ENCODE measurements at places on chromosomes 3 and 15. TPM values are rescaled to one million over a fixed set of nuclear protein-coding genes. Genes with fewer than 3 reads are reported as not detected.
A peak's percentile ranks its signal among the peaks of the same experiment; 100 is the strongest.

DNA sequence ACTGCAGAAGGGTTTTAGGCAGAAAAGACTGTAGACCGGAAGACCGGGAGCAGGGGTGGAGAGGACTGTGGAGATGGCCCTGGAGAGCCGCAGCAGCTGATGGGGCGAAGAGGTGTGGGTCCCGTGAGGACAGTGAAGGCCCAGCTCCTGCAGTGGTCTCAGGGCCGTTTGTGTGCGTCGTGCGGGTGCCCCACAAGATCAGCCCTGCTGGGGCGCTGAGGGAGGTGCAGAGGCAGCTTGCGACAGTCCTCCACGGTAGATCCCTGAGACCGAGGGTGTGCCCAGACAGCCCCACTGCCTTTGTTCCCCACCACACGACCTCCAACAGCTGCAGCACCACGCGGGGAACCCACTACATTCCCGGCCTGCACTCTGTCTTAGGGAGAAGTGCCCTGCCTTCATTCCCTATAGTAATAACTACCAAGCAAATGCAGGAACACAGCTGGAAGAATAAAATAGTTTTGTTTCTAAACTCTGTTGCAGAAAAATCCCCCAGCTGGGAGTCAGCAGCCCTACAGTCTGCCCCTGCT lies 19.0 kb upstream of the CRABP1 start:
- no peak for DNase-seq

DNA sequence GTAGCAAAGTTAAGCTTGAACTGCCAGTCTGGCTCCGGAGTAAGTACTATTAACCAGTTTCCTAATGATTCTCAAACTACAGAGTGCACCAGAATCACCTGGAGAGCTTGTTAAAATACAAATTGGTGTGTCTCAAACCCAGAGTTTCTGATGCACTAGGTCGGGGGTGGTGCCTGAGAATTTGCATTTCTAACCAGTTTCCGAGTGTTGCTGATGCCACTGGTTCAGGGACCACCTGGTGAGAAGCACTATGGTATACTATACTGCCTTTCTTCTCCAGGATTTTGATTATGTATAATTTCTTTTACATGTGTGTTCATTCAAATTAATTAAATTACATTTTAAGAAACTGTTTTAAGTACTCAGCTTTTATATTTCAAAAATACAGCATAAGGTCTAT lies 48.8 kb upstream of the PLSCR5 start:
- DNase-seq, result no peak

GRCh38 chr3:101809178-101810021 lies 30.4 kb downstream of the NXPE3 start:
- DNase-seq, result no peak

- no peak for DNase-seq
Observed at GRCh38 chr3:31772272-31772671, 208.8 kb downstream of the OSBPL10 start.

DNA sequence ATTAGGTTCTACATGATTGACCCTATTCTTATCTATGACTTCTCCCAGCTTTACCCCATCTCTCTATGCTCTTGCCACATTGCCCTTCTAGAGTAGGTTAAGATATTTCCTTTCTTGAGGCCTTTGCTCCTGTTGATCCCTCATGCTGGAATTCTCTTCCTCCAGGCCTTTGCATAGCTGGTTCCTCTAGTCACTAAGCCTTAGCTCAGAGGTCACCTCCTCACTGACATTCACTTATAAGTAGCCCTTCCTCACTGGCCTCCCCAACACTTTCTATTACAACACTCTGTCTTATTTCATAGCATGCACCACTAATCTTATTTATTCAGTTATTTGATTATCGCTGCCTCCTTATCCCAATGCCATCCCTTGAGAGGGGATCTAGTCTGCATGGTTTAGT lies 228.4 kb upstream of the COL8A1 start:
- DNase-seq, result no peak

GRCh38 chr15:68208636-68209240 lies 3.6 kb upstream of the CALML4 start:
- DNase-seq, result peak; percentile 37

DNA sequence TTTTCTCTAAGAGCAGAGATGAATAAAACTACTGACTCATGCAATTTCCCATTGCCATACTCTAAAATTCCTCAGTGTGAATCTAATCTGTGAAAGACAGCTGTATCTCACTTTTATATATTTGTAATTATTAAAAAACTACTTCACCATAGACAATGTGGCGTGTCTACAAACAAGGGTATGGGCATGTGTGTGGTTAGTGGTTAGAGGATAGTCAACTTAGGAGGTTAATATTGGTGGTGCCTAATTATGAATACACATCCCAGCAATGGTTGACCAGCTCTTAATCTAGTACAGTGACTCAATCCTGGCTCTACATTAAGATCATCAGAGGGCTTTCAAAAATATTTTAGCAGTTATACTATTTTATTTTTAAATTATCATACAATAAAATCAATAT lies 94.5 kb downstream of the GOLIM4 start:
- DNase-seq, result no peak

DNA sequence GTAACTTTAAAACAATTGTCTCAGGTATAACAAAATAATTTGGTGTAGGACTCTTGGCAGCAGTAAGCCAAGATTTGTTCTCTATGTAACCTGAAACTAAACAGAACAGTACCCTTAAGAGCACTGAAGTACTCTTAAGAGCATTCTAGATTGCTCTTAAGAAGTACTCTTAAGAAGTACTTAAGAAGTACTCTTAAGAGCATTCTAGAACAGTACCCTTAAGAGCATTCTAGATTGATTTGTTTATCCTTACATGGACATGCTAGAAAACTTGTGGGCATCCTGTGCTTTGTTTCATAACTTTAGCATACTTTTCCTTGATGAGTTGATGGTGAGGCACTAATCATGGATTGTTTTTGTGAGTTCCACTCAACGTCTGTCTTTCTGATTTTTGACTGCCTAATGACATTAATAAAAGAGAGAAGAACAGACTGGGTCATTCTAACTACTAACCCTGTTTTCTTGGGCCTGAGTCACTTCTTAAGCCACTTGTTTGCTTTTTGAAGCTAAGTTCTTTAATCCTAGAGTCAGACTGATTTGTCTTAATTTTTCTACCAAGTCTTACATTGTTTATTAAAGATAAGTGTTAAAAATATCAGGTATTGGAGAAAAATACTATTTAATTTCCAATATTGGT lies 57.2 kb upstream of the UTS2B start:
- DNase-seq, result no peak

- DNase-seq, result no peak
Observed at GRCh38 chr15:43283526-43283925, 16.8 kb upstream of the TGM5 start.

- DNase-seq, result no peak
Observed at GRCh38 chr15:75031848-75032247, 8.5 kb downstream of the PPCDC start.

DNA sequence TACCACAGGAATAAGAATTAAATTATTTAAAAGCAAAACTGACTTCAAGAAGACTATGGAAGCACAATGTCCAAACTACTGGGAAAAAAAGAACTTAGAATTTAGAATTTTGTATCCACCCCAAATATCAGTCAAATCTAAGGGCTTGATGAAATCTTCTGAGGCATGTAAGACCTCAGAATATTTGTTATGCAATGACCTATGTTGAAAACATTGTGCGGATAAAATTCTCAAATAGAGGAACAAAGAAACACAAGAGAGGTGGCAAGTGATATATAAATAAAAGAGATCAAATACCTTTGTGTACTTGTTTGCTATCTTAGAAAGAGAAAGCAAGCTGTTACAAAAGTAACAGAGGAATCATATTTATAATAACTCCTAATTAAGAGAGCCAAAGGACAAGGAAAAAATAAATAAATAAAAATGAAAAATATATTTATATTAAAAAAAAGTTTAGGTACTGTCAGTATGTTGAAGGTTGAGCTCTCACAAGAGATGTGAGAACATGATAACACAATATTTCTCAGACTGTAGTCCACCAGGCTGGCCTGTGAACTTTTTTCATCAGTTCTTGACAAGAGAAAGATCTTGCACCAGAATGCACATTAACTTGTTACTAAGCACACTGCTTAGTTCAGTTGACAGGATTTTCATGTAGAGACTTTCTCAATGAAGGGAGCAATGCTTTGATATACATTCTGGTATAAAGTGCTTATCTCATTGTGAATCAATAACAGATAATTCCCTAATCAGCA lies 50.0 kb downstream of the CPA3 start:
- no peak for DNase-seq

- DNase-seq, result no peak
Observed at GRCh38 chr3:192487033-192487432, 240.3 kb downstream of the FGF12 start.

GRCh38 chr3:13123765-13124164 lies 50.5 kb upstream of the IQSEC1 start:
- peak; percentile 53 for DNase-seq

- no peak for DNase-seq
Observed at GRCh38 chr3:174931473-174932353, 72.6 kb downstream of the NAALADL2 start.

DNA sequence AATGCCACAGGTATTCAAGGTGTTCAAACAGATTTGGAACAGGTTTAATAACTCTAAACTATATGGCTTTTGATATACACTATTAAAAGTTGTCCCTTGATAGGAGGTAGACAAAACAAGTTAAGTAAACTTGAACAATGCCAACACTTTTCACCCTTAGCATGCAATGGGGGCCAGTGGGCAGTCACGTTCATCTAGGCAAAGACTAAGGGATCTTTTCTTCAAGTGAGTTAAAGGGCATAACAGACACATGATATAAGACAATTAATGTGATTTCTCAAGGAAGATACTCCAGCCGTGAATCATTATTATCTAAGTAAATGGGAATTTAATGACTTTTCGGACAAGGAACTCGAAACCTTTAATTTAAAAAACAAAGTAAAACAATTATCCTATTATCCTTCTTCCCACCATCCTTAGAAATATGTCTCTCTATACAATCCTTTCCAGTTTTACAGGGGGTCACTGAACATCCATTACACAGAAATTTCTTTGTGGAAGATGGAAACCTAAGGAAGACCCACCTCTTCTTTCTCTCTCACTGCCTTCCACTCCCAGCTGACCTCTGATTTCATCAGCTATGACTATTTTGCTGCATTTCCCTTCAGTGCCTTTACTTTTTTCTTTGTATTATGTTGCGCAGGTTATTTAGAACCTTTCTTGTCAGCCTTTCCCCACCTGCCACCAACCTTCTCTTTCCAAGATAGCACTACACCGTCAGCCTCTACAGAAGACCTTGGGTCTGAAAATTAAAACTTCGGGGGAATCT lies 1.5 kb downstream of the CLDN1 start:
- DNase-seq, result no peak

DNA sequence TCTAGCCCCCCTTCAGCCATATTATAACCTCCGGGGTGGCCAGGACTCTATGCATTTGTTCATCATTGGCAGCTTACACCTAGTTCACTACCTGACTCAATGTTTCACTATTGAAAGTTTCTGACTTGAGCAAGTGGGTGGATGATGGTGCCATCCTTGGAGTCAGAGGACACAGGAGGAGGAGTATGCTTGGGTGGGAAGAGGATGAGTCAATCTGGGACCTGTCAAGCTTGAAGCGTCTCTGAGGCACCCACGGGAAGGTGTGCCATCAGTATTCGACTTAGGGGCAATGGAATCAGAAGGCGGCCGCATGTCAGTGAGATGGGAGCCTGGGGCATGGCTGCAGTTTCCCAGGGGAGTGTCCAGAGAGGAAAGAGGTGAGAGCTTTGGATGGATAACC lies 133.3 kb downstream of the EPHB1 start:
- DNase-seq, result no peak

DNA sequence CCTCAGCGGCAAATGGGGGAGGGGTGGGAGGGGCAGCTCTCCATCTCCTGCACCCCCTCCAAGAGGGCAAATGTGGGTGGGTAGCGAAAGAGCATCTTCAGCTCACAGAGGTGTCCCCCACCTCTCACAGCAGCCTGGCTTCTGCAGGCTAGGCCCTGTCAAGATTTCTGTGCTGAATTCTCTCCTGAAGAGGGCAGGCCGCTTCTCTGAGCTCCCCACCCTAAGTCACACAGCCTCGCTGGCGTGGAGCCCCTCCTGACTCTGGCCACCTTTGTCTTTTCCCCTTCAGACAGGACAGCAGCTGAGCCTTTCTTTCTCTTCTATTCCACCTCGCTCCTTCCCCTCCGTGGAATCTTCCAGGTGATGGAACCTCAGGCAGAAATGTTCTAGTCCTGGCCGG lies 26.3 kb upstream of the ADAMTS7 start:
- peak; percentile 23 for DNase-seq

DNA sequence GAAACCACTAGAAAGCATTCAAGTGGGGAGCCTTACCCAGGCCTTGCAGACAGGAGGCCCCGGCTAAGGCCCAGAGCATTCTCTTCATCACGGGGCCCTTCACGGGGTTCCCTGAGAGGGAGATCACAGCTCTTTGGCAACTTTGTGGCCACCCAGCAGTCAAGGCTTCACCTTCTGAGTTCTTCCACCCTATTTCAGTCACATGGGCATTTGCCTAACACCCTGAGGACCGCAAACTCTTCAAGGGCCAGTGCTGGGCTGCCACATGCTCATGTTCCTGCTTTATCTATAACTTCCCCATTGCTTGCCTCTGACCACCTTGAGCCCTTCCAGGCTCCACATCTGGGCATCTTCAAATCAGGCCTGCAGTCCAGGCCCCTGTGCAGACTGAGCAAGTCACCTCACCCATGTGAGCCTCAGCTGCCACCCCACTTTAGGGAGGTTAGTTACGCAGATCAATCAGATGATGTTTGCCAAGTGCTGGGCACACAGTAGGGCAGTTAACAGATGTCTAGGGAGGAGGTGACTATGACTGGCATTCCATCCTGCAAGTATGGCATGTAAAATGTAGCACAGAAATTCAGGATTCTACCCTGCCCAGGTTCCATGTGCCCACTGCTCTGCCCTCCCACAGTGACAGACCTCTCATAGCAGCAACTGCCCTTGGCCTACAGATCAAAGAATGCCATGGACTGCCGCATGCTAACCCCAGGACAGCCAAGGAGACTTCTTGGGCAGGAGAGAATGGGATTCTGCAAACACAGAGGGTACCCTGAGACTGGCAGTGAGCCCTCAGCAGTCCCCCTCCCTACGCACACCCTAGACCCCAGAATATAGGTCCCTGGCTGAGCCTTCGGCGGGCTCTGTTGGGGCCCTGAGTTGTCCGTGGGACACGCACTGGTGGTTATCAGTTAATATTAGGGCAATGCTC lies 37.6 kb upstream of the ZNF710 start:
- no peak for DNase-seq

The VEPH1 gene
- 0.81 TPM for total RNA-seq

The RAB6B gene
- 9.2 TPM for total RNA-seq

The STRIT1 gene
- not detected for total RNA-seq

The SHC4 gene
- total RNA-seq, result 18.6 TPM

The RPL39L gene
- total RNA-seq, result 10.0 TPM

The OR5K2 gene
- not detected for total RNA-seq

The MNS1 gene
- total RNA-seq, result 2.1 TPM

The TTLL13 gene
- not detected for total RNA-seq

The CELSR3 gene
- 0.91 TPM for total RNA-seq

The DPPA2 gene
- not detected for total RNA-seq

The C3orf22 gene
- total RNA-seq, result not detected

Data from aorta (tissue), 5 donors.